ENCODE measurements at places on chromosomes 2 and 18. TPM values are rescaled to one million over a fixed set of nuclear protein-coding genes. Genes with fewer than 3 reads are reported as not detected.

LYG1 gene
- total RNA-seq: 0.22 TPM

MXD1 gene
- total RNA-seq: 12.2 TPM

VWA3B gene
- not detected for total RNA-seq

UBE2E3 gene
- 79.2 TPM for total RNA-seq

FSIP2 gene
- total RNA-seq: 0.22 TPM

AGFG1 gene
- total RNA-seq: 42.1 TPM

ABCG8 gene
- not detected for total RNA-seq

C2orf81 gene
- total RNA-seq: 1.00 TPM
